Cerebellar nuclear complex (tissue), 1 donor: ENCODE measurements at places on chromosomes 7 and 10.

DNA sequence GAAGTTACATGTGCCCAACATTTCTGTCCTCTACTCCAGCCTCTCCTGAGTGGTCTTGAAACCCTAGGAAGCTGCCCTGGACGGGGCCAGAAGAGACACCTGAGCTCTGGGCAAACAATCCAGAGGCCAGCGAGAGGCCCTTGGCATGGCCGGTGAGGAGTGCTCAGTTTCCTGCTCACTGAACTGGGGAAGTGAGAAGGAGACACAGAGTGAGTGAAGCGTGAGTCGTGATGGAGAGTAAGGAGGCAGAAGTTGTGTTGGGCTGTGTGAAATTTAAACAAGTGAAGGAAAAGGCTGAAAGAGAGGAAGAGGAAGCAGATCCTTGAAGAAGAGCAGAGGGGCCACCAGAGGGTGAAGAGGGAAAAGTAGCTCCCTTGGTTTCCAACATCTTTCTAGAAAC, 73.2 kb downstream of the WNT2 start:
- DNase-seq: no peak

DNA sequence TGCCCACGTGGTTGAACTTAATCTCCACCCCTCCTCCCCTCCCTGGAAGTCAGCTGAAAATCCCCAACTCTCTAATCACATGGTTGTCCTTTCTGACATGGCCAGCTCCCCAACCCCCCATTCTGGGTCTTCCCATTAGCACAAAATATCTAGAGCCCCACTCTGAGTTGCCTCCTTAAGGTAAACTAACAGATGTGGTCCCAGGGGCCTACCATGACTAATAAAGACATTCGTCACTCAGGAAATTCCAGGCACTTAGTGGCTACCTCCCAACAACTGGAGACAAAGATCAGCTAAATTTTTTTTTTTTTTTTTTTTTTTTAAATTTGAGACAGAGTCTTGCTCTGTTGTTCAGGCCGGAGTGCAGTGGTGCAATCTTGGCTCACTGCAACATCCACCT, 21.1 kb downstream of the CCDC126 start:
- DNase-seq: no peak

DNA sequence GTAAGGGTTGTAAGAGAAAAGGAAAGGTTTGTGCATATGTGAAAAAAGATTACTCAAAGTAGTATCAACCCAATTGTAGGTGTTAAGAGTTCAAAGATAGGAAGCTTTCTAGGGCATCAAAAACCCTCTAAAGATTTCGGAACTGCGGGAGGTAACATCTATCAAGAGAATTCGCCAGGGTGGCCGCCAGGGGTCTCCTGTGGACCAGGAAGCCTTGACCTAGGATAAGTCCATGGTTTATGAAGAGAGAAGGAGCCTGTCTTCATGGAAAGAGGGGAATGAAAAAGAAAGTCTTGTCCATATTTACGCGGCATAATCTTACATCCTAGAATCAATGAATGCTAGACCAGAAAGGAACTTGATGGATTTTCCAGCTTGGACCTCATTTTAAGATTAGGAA, 140.7 kb upstream of the CALCR start:
- DNase-seq: no peak

DNA sequence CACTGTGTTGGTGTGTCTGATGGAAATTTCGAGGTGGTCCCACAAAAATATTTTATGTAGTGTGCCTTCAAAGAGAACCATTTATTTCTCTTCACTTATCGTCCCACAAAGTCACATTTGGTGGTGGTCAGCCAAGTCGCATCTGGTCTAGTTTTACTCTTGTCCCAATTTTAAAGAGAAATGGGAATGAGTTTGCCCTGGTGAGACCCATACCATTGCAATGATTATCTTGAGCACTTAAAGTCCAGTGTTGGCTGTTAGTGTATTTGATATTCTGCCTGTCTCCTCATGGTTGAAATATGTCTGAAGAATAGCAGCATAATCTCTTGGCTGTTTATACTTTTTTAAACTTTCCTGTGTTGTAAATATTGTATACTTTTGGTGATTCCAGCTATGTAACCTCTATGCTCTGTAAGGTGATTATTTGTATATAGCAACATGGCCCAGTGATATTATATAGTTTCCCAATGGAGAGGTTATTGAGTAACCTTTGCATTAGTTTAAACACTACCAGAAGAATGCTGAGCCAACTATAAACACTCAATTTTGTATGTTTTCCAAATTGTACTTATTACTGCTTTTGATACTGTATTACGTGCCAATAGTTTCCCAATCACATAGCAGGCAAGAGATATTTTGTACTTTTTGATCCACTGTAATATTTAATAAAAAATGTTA, 172.2 kb downstream of the RTKN2 start:
- no peak for DNase-seq

DNA sequence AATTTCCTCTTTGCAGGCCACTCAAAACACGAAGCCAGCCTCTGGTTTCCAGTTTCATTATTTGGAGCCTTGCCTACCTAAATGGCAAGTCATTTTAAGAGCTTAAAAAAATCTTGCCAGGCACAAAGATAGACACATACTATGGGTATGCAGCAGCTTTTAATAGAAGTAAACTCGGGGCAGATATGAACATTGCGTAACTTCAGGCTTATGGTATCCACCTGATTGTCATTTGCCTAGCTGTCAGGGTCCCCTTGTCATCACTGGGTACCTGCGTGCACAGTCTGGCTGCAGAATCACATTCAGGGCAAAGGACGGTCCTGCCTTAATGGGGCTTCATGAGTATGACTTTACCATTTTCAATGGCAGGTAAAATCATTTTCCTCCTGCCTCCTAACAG, 466.1 kb upstream of the NRP1 start:
- DNase-seq: no peak

GRCh38 chr7:138070908-138071307, 5.4 kb upstream of the AKR1D1 start:
- DNase-seq: no peak

- no peak for DNase-seq
Observed at GRCh38 chr10:71770789-71771188, 2.5 kb downstream of the VSIR start.

- DNase-seq: no peak
Observed at GRCh38 chr7:121038717-121039509, 50.4 kb downstream of the CPED1 start.

DNA sequence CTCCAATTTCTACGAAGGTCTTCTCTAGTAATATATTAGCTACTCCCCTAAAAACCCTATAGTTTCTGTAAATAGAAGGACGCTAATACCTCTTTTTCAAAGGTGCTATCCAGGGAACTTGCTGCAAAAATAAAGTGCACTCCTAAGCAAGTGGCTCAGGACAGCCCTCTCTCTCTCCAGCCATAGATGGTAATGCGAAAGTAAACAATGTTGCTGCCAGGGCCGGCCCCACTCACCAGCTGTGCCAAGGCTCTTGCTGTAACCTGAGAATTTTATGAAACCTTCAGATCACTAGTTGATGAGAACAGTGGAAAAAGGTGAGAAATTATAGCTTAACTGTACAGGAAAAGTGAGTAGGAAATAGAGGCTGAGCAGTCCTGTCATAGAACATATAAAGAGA, 10.9 kb upstream of the TAS2R39 start:
- no peak for DNase-seq

GRCh38 chr10:31321396-31321941, 2.5 kb downstream of the ZEB1 start:
- no peak for DNase-seq

- no peak for DNase-seq
Observed at GRCh38 chr10:51369903-51370302, 295.6 kb downstream of the PRKG1 start.

DNA sequence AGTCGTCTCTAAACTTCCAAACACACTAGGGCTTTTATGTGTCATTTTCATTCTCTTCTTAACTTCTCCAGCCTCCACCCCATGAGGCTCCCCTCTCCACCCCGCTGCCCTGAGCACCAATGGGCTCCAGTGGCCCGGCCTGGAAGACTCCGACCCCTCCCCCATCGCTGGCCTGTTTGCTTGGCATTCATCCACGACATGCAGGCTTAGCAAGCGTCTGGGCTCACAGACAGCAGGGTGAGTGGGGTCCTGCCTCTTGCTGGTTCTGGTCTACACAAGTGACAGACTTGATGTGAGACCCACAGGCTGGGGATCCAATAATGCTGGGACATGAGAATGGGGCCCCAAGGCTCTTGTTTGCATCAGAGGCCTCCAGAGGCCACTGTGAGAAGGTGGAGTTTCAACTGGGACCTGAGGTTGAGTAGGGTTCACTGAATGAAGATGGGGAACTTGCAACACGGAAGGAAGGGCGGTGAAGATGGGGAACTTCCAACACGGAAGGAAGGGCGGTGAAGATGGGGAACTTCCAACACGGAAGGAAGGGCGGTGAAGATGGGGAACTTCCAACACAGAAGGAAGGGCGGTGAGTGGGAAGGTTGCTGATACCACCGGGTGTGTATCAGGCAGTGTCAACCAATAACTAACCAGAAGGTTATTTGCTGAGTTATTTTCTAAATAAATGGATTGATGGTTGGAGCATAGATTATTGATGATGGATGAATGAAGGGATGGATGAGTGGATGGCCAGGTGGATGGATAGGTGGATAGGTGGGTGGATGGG, 14.0 kb downstream of the KNDC1 start:
- DNase-seq: no peak

DNA sequence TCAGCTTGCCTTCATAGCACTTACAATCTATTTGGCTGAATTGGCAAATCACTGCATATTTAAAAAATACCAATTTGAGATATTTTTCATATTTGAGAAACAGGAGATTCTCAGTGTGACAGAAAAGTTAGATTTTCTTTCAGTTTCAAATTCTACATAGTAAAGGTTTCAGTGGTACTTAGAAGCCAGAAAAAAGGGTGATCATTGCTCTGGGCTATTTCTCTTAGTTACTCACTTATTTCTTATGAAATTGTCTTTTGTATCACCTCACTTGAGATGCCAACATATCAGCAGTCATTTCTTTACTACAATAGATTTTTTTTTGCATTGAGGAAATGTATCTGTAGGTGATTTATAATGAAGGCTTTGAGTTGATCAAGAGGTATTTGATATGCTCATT, 478.2 kb downstream of the GATA3 start:
- no peak for DNase-seq

DNA sequence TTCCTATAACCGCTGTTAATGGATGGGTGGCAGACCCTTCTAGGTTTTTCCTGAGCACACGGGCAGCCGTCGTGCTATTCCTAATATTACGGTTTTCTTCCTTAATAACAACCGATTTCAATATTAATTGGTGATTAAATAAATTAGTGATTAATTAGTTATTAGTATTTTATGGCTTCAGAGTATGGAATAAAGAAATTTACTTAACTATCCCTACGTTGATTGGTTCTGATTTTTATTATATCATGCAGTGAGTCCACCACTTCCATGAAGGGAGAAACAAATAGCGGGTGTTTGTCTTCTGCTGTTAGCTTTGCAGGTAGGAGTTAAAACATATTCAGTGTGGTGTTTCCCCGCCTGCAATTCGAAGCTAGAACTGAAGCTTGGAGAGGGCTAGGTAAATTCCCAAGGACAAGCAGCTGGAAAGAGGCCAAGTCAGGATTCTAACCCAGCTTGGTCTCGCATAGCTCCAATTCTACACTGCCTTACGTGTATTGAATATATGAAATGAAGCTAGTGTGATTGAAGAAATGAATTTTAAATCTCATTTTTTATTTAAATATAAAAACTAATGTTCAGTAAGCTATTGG, 928 bp upstream of the CSTF2T start:
- DNase-seq: no peak
